ENCODE measurements at places on chromosomes 1 and 21.

DNA sequence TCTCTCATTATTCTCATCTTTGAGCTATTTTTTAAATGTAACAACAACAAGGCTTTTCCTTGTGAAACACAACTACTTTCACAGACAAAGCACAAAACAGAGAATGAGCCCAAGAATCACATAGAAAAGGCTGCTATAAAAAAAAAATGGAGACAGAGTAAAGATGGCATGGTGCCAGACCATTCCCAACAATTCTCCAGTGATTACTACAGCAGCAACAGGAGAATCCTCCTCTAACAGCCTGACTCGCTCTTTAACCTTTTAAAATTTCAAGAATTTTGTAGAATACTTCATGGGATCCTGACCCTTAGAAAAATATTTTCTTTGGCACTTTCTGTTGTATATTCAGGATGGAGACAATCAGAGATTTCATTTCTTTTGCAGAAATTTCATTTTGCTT lies 3.8 kb upstream of the BCAS2 start:
- H3K27ac ChIP-seq, result no peak overlapping the region
- no peak for DNase-seq
- H3K4me3 ChIP-seq, result no peak overlapping the region

- H3K4me3 ChIP-seq, result no peak overlapping the region
- peaks cover 11% of the 10 kb centered on the region for H3K27me3 ChIP-seq
- no peak overlapping the region for H3K27ac ChIP-seq
- no peak for DNase-seq
- H3K36me3 ChIP-seq, result no peaks in the 10 kb centered on the region
- H3K4me1 ChIP-seq, result peaks cover 36% of the 10 kb centered on the region
Observed at GRCh38 chr1:27368869-27369582, 2.3 kb upstream of the MAP3K6 start.

- H3K27ac ChIP-seq, result no peak within 1 kb of the TSS
- no peak within 1 kb of the TSS for H3K4me3 ChIP-seq
- DNase-seq, result no peak
- H3K36me3 ChIP-seq, result no peaks in the 10 kb centered on the region
Observed at GRCh38 chr21:40846587-40847411, at the start of gene DSCAM. Gene DSCAM (minus strand): TSS chr21:40847158. CDS start chr21:40846661, 497 bp downstream.

DNA sequence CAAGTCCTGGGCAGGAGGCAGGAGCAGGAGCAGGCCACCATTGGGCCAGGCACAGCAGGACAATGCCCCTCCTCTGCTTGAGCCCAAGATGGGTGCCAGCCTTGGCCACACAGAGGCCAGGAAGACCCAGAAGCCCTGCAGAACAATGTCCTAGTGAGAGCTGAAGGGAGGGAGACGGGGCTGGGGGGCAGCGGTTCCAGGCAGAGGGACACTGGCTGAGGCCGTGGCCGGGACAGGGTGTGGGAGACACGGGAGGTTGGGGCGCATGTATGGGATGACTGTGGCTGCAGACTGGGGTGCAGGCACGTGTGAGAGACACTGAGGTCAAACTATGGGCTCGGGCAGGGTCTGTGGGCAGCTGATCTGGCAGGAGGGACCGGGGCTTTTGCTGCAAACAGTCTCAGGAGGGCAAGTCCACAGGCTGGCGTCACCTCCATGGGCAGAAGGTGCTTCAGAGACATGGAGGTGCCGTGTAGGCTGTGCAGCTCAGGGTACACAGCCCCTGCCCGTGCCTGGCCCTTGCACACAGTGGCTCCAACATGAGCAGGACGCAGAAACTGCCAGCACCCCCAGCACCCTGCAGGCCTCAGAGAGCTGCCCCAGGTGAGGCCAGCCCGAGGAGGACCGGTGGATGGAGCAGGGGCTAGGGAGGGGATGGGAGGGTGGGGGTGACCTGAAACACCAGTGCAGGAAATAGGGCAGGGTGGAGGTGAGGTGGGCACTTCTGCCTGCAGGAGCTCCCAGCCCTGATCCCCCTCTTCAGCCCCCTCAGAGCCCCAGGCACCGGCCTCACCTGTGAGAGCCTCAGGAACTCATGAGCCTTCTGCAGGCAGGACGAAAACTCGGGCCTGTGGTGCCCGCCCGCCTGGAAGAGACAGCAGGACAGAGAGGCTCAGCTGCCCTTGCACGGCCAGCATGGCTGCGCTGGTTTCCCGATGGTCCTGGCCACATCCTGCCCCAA lies 19.5 kb downstream of the LSS start:
- no peaks in the 10 kb centered on the region for H3K27me3 ChIP-seq
- DNase-seq, result no peak
- no peak overlapping the region for H3K27ac ChIP-seq
- H3K36me3 ChIP-seq, result peaks cover 24% of the 10 kb centered on the region

- H3K27me3 ChIP-seq, result no peaks in the 10 kb centered on the region
- no peaks in the 10 kb centered on the region for H3K36me3 ChIP-seq
- no peak for DNase-seq
Observed at GRCh38 chr1:182122913-182123260, 61.4 kb upstream of the ZNF648 start.

Measured in T-cell (primary cell).